Stimulated activated CD4-positive, alpha-beta T cell treated with anti-CD3 and anti-CD28 coated beads, Interleukin-1b, Interleukin-23, amount 100 ng/mL, for 4 hours (primary cell): ENCODE measurements at places on chromosomes 3 and 15.

- no peak for DNase-seq
Measured at GRCh38 chr3:25665315-25666280, 891 bp upstream of the TOP2B start.

DNA sequence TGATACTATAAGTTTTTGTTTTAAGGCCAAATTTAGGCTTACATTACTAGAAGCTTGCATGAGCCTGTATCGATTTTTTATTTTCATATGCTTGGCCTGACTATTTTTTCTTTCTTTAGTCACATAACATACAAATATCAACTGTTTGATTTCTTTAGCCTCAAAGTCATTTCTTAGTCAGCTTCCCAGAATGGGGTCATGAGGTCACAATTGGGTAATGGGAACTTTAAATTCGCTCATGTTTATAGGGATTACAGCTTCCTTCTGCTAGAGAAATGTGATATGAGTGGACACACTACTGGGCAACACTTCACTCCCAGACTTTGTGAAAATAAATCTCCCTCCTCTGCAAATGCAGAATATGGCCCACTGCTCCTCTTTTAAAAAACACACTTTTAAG lies 9.1 kb upstream of the TIPARP start:
- no peak for DNase-seq

DNA sequence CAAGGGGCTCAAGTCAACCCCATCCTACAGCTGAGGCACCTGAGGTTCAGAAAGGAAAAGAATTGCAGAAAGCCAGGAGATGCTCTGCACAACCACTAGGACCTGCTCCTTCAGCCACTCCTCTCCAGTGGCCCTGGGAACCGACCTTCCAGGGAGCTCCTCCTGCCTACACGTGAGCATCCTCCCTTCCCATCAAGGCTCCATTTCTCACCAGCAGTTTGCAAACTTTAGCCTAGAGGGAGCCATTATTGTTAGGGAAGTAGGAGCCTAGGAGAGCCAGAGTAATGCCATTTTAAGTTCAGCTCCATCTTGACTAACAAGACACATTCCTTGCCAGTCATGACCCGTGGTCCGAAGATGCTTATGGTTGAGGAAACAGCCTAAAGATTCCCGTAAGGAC lies 11.2 kb upstream of the CHCHD6 start:
- DNase-seq: no peak

- DNase-seq: no peak
Measured at GRCh38 chr3:72169561-72170472, 384.9 kb upstream of the PROK2 start.

DNA sequence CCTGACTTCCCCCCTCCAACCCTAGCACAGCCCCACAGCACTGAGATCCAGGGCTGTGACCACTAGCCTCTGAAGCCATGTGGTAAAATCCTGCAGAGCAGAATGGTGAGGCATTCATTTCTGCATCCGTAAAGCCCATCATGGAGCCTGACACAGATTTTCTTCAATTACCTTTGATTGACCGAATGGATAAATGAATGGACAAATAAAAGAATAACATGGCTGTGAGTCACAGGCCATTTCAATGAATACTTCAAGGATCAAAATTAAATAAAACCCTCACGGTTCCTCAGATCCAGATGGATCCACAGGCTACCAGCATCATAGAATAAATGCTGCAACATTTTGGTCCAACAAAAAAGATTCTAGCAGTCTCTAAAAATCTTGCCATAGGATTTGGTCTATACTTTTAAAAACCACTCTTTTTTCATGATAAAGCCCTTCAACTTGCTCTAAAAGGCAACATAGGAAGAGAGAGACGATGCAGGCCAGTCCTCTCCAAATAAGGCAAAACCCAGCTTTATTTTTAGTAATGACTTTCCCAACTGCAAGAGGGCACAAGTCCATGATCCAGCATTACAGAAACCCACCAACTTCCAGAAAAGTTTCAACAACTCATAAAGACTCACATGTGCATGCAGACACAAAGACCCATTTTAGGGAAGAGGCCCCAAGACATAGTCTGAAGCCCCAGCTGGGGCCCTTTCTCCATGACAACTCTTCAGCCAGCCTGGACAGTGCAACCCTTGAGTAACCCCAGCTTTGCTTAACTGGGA lies 52.4 kb upstream of the MRPS22 start:
- no peak for DNase-seq

DNA sequence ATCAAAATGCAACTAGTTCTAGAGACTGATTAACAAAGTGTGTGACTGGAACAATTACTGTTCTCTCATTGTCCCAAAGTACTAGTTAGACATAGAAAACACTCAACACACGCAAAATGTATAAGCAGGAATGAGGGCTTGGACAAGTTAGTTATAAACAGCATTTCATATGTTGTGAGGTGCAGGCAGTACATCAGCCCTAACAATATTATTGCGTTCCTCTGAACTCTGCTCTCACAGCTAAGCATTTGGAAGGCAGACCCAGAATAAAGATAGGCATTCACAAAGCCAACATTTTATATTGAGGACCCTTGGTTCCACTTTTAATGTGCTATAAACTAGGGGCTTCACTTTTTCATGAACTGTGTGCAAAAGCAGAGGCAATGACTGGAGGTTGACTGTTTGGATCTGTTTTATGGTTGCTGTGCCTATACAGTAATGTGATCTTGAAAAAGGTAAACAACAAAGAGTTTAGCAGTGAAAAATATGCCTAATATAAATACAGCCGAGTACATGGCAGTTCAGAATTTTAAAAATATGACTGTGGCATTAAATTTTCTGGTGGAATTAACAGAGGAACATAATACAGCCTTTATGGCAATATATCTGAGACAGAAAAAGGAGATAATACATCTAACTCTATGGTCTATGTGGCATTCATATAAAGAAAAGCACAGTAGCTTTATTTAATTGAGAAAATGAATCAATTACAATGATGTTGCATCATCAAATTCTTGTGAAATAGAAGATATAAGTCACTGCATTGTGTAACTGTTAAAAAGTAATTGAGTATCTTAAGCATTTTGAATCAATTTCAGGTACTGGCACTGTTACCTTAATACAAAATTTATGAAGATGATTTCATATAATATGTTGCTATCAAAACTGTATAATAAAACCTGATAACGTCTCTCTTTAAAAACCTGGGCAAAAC lies 80.0 kb upstream of the SKOR1 start:
- DNase-seq: no peak

DNA sequence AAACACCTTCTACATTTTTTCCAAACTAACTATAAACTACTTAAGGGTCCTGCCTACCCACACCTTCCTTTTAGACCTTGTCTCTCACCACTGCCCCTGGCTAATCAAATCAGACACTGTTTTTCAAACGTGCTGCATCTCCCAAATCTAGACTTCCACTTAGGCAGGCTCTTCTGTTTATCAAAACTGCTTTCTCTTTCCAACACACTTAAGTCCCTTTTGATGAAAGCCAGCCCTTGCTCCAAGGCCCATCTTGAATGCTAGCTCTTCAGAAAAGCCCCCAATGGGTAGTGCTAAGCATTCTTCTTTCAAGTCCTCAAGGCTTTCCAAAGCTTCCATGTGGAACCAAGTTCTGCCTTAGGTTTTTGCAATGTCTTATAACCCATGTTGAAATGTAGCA lies 888.3 kb downstream of the TUSC7 start:
- DNase-seq: no peak

DNA sequence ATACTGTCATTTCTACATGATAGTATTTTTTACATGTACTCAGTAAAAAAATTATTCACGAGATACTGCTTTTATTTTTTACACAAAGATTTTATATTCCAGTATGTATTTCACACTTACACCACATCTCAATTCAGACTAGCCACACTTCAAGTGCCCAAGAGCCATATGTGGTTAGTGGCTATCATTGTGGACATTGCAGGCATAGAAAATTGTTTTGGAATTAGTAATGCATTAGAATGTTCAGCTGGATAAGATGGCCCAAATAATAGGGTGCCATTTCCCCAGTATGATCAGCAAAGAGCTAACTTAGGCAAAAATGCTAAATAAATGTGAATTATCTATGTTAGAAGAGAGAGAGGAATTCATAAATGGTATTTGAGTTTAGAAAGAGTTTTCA lies 203.8 kb upstream of the MCTP2 start:
- DNase-seq: no peak

- DNase-seq: no peak
Measured at GRCh38 chr15:44698641-44699040, 12.5 kb downstream of the PATL2 start.

DNA sequence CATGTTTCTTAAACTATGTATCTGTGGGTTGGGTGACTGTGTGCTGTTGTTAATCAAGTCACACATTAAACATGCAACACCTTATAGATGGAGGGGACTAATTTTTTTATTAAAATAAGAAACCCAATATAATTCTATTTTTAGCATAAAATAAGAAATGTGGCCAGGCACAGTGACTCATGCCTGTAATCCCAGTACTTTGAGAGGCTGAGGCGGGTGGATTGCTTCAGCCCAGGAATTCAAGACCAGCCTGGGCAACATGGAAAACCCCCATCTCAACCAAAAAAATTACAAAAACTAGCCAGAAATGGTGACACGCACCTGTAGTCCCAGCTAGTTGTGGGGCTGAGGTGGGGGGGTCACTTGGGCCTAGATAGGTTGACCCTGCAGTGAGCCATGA lies 1021.0 kb downstream of the EPHA3 start:
- no peak for DNase-seq

GRCh38 chr15:47726399-47726823 lies 9.1 kb downstream of the SEMA6D start:
- DNase-seq: no peak

- no peak for DNase-seq
Measured at GRCh38 chr3:196677931-196678330, 34.1 kb downstream of the CEP19 start.

- no peak for DNase-seq
Measured at GRCh38 chr3:159356606-159357005, 554.8 kb downstream of the MFSD1 start.

DNA sequence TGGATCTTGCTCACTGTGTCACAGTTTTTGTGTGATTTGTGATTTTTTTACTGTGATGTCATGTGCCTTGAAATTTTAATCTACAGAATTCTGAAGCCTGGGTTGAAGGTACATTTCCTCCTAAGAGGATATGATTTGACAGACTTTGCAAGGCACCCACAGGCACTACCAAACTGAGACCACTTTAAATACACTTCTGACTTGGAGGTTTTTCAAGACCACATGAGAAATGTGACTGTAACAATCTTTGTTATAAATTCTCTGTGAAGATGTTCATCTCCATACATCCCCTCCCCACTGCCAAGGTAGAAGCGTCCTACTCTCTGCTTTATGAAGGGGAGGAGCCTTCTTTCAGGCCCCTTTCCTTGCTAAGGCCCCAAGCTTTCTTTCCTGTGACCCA lies 22.8 kb downstream of the UBXN7 start:
- no peak for DNase-seq

GRCh38 chr15:71387810-71388209 lies 272.5 kb downstream of the THSD4 start:
- DNase-seq: no peak

GRCh38 chr3:8438507-8439079 lies 63.0 kb upstream of the LMCD1 start:
- no peak for DNase-seq

- no peak for DNase-seq
Measured at GRCh38 chr3:156417559-156418132, 137.3 kb downstream of the SSR3 start.

- DNase-seq: no peak
Measured at GRCh38 chr3:4505688-4506558, 12.8 kb downstream of the ITPR1 start.

DNA sequence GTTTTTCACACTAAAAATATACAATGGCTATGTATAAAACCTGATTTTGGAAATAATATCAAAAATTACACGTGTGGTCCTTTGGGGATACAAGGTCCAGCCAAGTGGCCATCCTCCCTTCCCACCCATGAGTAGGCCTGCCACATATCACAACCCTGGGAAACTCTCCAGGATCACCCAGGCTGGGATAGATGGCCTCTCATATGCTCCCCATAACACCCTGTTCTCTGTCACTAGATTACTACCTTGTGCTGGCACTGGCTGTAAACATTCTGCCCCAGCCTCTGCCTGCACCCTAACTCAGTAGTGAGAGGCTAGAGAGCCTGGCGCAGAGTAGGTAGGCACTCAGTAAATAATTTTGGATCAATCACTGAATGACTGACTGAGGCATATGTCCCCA lies 52.1 kb downstream of the CLDN18 start:
- DNase-seq: no peak

- DNase-seq: no peak
Measured at GRCh38 chr15:52185151-52185561, 6.0 kb downstream of the GNB5 start.

- DNase-seq: no peak
Measured at GRCh38 chr15:66216806-66217205, 36.7 kb downstream of the MEGF11 start.

GRCh38 chr3:116449546-116450350 lies 4.5 kb upstream of the LSAMP start:
- DNase-seq: no peak

- DNase-seq: no peak
Measured at GRCh38 chr3:2392981-2393380, 294.3 kb downstream of the CNTN4 start.

GRCh38 chr15:42402455-42403205 lies 43.3 kb downstream of the CAPN3 start:
- DNase-seq: no peak

GRCh38 chr3:6125520-6125919 lies 735.4 kb upstream of the GRM7 start:
- no peak for DNase-seq

- no peak for DNase-seq
Measured at GRCh38 chr3:56303487-56303886, 164.8 kb downstream of the ERC2 start.

GRCh38 chr3:5082789-5083115 lies 39.3 kb upstream of the ARL8B start:
- DNase-seq: no peak

GRCh38 chr3:31253782-31254181 lies 278.9 kb upstream of the STT3B start:
- DNase-seq: no peak

DNA sequence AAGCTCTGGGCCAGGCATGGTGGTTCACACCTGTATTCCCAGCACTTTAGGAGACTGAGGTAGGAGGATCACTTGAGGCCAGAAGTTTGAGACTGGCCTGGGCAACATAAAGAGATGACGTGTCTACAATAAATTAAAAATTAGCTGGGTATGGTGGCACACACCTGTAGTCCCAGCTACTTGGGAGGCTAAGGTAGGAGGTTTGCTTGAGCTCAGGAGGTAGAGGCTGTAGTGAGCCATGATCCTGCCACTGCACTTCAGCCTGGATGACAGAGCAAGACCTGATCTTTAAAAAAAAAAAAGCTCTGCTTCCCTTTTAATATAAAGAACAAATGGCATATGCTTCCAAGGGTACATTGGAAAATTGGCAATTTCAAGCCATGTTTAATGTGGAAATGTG lies 46.7 kb downstream of the FNDC3B start:
- no peak for DNase-seq

DNA sequence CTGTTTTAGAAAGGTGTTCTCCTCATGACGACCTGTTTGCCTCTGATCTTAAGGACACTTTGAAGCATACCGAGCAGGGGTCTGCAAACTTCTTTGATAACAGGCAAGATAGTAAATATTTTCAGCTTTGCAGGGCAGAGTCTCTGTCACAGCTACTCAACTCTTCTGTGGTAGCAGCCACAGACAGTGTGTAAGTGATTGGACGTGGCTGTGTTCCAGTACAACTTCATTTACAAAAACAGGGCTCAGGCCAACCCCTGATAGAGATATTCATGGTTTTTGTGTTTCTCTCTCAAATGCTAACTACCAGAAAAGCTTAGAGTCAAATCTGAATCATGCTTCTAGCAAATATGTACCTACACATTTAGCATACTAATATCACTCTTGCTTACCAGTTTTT lies 51.5 kb downstream of the TGFBR2 start:
- DNase-seq: no peak

- DNase-seq: peak; percentile 52
Measured at GRCh38 chr15:40493089-40493840, 22.5 kb downstream of the CHST14 start.
